Activated naive CD4-positive, alpha-beta T cell (primary cell): ENCODE measurements at places on chromosomes 1 and 21.

DNA sequence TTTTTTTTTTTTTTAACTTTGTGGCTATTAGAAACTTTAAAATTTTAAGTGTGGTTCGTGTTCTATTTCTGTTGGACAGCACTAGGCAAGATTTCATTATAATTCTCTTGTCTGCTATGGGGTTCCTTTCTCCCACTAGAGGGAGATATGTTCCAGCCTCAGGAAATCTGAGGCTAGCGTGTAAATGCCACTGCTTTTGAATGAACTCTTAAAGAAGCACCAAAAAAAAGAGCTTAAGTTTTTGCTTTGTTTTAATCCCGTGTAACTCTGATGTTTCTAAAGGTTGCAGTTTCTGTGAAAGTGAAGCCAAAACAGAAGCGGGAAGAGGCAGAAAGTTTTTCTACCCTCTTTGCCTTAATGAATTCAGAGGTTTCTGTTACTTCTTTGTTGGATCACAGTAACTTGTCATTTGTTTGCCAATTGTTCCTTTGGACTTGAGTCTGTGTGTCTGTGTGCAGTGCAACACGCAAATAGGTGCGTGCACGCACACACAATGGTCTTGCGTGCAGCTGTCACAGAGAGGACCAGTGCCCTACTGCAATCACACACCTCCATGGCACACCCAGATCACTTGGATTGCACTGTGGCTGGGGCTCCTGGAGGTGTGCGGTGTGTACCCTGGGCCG, 32.3 kb downstream of the HHAT start:
- no peak for DNase-seq

GRCh38 chr1:50705699-50706098, 254.4 kb downstream of the FAF1 start:
- no peak for DNase-seq

- DNase-seq, result no peak
Measured at GRCh38 chr1:158506369-158506987, 34.5 kb downstream of the OR10R2 start.

- DNase-seq, result no peak
Measured at GRCh38 chr1:218666263-218666662, 321.1 kb downstream of the TGFB2 start.

GRCh38 chr1:6794164-6794563, 8.9 kb downstream of the CAMTA1 start:
- DNase-seq, result no peak

DNA sequence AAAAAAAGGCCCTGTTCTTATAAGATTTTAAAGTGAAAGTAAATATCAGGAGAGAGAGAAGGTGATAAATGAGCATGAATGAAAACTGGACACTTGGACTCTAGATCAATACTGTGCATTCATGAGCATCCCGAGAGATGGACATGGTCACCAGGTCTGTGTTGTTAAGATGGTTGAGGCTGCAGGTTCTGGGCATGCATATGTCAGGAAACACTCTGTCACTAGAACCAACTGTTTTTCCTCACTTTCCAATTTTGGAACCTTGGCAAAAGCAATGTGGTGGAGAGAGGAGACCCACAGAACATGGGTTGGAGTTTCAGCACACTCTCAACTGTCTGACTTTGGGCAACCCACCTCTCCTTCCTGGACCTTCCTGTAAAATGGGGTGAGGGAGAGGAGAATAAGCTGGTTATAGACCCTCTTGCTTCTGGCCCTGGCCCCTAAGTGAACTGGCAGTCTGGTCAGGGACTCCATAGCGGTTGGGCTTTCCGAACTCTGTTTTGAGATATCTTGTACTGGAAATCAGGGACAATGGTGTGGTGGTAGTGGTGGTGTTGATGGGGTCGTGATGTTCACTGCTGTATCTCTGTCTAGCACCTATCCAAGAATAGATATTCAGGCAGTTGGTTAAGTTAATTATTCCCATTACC, 4.2 kb downstream of the MAN1C1 start:
- DNase-seq, result no peak

GRCh38 chr1:110235181-110235833, 25.2 kb downstream of the KCNC4 start:
- DNase-seq, result no peak

DNA sequence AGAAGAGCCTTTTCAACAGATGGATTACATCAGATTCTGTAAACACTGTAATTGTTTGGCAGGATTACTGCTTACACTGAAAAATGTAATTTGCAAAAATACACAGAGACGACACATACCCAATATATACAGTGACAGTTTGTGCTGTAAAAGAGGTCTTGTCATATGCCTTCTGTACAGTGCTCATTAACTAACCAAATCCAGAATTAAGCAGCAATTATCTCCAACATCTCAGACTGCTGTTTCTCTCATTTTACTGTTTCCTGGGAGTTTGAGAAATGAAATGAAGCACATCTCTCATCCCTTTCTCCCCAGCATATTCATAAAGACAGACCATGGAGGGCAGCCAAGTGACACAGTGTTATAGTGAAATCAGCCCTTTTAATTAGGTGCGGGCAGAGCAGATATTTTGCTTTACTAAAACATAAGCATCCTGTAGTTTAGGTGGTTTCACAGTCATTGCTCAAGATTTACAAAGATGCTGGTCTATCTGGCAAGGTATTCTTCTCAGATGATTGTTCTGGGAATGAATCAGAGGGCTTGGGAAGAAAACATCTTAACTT, 618.4 kb upstream of the USP24 start:
- DNase-seq, result no peak

DNA sequence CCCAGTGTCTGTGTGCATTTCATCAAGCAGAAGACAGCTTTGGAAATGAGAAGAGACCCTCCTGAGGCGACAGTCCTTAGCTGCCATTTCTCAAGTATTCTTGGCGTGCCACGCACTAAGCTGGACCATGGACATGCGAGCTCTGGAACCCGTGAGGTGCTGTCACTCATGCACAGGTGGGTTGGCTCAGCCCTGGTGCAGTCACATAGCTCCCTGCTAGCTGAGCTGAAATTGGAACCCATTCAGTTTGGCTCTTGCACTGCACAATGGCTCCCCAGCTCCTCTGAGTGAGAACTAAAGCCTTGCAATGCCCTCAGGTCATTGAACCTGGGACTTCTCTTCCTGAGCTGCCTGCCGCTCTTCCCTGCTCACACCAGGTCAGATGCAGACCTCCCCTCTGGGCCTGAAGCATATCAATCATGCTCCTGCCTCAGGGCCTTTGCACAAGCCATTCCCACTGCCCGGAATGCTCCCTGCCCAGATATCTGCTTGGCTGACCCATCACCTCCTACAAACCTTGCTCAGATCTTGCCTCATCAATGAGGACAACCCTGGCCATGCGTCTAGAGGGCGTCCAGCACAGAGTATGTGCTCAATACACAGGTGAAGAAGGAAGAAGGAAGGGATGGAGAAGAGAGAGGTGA, 6.3 kb upstream of the SRARP start:
- no peak for DNase-seq

DNA sequence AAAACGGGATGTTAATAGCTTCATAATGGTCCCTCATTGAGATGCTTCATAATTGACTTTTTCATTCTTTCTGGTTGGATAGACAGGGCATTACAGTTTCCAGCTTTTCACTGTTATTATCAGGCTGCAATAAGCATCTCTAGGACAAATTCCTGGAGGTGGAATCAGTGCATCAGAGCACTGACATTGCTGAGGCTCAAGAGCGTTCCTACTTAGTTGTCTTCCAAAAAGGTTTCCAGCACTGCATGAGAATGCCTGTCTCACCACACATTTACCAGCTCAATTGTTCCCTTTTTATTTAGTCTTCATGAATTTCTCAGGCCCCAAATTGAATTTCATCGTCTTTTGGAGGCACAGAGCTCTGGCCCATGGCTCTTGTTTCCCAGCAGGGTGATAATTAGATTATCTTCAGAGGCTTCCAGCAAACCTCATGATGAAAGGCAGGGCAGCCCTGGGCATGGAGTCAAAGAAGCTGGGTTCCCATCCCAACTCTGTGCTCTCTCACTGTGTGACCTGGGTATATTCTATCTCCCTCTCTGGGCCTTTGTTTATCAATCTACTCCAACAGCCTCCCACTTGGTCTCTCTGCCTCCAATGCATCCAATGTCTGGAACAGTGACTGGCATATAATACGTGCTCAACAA, 451.4 kb downstream of the PTPRU start:
- no peak for DNase-seq

GRCh38 chr1:88455621-88456256, 228.3 kb upstream of the PKN2 start:
- no peak for DNase-seq

- no peak for DNase-seq
Measured at GRCh38 chr1:47434051-47434842, 3.6 kb upstream of the FOXD2 start.

GRCh38 chr1:48205522-48205921, 17.0 kb upstream of the SLC5A9 start:
- no peak for DNase-seq

GRCh38 chr1:87239997-87240605, 88.6 kb upstream of the LMO4 start:
- no peak for DNase-seq

DNA sequence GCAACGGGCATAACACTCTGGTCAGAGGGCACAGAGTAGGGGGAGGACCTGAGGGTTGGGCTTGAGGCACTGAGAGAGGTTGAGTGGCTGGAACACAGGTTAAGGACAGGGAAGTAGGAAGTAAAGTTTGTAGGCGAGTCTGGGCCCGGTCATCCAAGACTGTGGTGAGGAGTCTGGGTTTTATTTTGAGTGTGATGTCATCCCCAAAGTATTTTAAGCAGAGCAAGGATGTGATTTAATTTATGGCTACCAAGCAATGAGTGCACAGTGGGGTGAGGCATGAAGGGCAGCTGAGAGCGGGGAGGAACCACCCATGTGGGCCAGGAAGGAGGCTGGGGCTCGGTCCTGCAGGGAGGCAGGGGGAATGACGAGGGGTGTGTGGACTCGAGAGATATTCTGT, 11.2 kb upstream of the VWA5B1 start:
- DNase-seq, result no peak

GRCh38 chr1:110272045-110272444, 61.9 kb downstream of the KCNC4 start:
- DNase-seq, result no peak

DNA sequence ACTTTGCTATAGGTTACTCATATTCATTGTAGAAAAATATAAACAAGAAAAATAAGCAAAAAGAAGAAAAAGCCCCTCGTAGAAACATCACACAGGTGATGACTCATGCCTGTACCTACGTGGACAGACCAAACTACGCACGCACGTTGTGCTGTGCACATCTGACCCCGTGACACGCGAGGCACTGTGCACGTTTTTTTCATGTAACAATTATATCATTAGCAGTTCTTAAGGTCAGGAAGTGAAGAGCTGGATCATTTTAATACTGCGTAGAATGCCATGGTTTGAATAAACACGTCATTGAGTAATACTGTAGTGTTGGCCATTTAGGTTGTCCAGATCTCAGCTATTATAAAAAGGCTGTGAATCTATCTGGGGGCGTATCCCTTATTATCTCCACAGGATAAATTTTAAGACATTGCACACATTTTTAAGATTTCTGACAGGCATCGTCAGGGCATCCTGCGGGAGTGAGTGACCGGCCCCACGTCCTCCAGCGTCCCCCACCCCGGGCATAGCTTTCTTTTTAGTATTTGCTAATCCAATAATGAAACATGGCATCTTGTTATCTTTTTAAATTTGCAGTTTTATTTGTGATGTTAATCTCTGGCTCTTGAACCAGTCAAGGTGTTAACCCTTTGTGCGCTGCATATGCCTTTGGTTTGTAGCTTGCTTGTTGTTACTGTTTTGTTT, 23.4 kb upstream of the ADARB1 start:
- no peak for DNase-seq

- DNase-seq, result no peak
Measured at GRCh38 chr1:210362526-210362925, 33.8 kb downstream of the HHAT start.
